Pancreas (tissue), 10 donors: ENCODE measurements at places on chromosomes 1 and 21.

- no peak for DNase-seq
These were observed 346.1 kb downstream of the SIPA1L2 start for GRCh38 chr1:232283864-232284263.

DNA sequence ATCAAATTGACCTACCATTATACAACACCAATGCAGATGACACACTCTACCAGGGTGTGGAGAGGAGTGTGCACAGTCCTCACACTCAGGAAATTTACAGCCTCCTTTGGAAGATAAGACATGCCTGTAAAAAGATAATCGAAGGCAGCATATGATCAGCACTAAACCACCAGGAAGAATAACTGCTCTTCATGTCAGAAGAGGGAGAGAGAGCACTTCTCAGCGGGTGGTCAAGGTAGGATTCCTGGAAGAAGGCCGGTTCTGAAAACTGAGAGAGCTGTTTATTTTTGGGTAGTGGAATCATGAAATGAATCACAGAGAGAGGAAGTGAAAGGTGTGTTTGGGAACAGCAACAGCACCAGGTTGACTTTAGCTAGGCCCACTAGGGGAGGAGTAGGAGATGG lies 14.0 kb upstream of the ZNF697 start:
- no peak for DNase-seq

GRCh38 chr1:97174039-97174704 lies 452.6 kb downstream of the PTBP2 start:
- DNase-seq, result no peak

- no peak for DNase-seq
These were observed 224.7 kb upstream of the C1orf87 start for GRCh38 chr1:60298290-60298689.

- DNase-seq, result no peak
These were observed 765 bp upstream of the HIPK1 start for GRCh38 chr1:113928187-113928930.

DNA sequence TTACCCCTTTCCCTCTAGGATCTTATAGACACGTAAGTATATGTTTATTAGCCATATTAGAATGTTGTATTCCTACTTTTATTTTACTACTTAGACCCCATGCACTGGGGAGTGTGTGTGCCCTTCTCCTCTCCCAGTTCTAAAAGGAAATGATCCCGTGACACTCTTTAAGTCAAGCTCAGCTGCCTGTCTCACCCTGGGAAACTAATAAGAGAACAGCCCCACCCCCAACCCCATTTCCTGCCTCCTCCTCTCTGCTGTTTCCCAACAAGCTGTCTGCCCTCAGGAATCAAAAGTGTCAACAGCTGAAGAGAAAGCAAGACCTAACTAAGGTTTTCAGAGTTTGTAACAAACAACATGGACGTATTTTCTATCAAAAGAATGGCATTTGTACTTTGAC lies 92.6 kb upstream of the VAV3 start:
- DNase-seq, result no peak

- DNase-seq, result no peak
These were observed 21.4 kb upstream of the LAPTM5 start for GRCh38 chr1:30778979-30779293.

- no peak for DNase-seq
These were observed 43.9 kb downstream of the UBE2G2 start for GRCh38 chr21:44757731-44758130.

GRCh38 chr1:203281851-203282661 lies 23.3 kb upstream of the BTG2 start:
- DNase-seq, result no peak

DNA sequence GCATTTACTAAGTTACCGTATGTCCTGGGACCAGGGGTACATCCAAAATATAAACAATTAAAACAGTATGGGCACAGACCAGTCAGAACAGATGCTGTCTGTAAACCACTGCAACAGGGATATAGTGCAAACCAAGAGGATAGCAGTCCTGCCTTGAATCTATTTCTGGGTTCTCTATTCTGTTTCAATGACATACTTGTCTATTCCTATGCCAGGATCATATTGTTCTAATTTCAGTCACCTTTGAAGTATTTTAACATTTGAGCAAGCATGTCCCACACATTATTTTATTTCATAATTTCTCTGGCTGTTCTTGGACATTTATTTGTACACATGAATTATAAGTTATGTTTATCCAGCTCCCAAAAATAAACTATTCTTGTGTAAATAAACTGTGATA lies 28.2 kb upstream of the SYDE2 start:
- no peak for DNase-seq

DNA sequence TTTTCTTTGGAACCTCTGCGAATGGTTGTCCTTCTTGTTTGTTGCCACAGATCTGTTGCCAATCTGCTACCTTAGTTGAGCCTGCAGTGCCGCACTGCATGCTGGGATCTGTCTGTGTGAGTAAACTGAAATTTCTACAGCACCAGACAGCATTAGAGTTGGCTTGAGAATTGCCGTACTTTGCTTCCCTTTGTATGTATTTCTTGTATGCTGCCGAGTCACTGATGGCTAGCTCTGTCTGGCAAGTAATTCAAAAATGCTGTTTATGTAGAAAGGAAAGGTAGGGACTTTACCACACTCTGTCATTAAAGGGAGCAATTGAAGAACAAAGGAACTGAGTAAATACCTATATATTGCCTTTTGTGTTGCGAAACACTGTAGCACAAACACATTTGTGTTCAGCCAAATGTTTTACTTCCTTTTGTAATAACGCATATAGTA lies 857.4 kb downstream of the USP25 start:
- DNase-seq, result peak; percentile 71

GRCh38 chr21:15908187-15908586 lies 178.4 kb downstream of the USP25 start:
- DNase-seq, result no peak

DNA sequence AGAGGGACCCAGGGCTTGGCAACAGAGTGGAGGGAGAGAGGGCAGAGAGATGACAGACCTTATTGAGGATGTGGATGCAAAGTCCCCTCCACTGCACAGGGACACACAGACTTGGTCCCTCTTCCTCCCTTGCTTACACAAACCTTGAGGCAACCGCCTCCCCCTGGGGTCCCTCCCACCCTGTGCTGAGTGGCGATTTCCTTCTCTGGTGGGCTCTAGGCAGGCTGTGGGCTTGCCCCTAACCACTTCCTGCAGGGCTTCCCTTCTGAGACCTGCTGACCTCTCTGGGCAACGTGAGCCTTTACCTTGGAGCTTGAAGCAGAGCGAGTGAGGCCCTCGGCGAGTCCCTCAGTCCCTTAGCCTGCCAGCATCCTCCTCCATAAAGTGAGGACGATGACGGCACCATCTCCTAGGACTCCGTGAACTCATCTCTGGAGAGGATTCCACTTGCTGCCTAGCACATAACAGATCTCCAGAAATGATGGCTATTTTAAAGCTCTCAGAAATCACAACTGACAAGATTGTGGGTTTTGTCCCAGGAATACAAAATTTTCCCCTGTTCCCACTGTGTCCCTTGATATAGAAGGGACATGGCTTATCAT lies 25.0 kb downstream of the KIAA1614 start:
- DNase-seq, result peak; percentile 9

DNA sequence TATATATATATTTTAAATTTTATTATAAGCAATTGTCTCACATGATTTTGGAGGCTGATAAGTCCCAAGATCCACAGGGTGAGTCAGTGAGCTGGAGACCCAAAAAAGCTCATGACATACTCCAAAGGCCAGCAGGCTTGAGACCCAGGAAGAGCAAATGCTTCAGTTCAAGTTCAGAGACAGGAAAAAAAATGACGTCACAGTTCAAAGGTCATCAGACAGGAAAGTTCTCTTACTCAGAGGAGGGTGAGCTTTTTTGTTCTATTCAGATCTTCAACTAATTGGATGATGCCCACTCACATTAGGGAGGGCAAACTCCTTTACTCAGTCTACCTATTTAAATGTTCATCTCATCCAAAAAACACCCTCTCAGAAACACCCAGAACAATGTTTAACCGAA lies 18.2 kb downstream of the RXRG start:
- no peak for DNase-seq

DNA sequence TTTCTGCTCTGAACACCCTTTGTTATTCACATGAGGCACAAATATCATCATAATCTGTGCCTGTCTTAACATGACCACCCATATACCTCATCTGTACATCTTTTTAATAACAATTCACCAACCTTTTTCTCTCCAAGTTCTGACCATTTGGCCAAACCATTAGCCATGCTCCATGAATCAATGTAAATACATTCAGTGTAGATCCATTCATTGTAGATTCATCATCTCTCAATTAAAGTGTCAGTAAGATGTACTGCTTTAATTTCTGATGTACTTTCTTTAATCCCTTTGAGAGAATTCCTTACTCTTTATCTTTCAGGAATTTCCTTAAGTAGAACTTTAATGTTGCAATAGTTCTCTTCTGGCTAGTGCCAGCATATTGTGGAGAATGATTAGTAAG lies 126.2 kb upstream of the LRRC7 start:
- DNase-seq, result no peak

DNA sequence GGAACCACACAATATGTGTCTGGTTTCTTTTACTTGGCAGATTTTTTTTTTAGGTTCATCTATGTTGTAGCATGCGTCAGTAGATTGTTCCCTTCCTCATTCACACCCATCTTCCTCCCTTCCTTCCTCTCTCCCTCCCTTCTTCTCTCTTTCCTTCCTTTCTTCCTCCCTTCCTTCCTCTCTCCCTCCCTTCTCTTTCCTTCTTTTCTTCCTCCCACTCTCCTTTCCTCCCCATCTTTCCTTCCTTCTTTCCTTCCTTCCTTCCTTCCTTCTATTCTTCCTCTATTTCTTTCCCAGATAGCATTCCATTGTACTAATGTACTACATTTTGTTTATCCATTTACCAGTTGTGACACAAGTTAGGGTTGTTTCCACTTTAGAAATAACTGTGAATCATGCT lies 218.0 kb downstream of the RGS7 start:
- no peak for DNase-seq

DNA sequence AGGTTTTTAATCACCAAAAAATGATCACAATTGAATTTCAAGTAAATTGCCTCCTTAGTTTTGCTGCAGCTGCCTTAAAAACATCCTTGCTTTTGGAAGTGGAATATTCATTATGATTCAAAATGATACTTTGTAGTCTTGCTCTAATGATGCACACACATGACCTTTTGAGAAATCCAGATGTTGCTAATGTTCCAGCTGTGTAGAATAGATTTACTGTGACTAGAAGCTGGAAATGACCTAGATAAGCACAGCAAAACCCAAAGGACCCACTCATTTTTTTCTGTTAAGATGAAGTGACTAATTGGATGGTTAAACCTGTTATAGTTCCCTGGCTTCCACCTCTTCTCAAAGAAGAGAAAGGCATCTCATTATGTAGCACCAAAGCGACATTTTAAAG lies 64.6 kb upstream of the RALGPS2 start:
- DNase-seq, result no peak

DNA sequence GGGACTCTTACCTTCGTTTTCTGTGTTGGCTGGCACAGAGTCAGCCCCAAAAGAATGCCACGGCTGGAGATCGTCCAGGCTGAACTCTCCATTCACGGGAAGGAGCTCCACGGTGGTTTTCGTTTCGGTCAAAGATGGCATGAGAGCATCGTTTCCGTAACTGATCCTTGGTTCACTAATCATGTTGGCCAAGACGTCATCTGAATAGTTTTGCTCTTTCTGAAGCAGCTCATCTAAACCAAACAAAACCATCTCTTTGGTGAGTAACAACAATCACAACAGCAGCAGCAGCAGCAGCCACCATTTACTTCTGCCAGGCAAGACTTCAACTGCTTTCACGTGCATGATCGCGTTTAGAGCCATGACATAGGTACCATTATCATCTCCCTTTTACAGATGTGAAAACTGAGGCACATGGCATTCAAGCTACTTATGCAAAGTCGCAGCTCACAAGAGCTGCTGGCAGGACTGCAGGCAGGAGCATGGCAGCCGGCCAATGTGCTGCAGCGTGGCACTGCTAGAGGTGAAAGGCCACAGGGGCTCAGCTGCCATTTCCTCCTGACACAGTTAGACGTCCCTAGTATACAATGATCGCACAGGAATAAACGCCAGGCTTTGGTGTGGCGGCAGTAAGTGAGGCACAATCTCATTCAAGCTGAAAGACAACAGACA lies 177.1 kb downstream of the GABPA start:
- peak; percentile 68 for DNase-seq

DNA sequence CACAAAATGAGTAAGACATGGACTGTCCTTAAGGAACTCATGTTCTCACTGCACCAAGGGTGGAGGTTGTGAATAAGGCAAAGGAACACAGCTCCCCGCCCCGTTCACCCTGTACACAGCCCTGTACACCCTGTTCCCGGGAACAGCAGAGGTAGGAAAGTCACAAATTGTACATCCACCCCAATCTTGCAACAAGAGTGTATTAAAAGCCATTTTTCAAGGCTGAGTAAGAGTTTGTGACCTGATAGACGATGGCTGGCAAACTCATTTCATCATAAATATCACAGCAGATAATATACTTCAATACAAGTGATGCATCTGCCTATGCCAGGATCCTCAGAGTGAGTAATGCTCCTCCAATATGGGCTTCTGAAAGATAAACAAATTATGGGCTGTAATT lies 52.5 kb upstream of the CAMK1G start:
- no peak for DNase-seq

DNA sequence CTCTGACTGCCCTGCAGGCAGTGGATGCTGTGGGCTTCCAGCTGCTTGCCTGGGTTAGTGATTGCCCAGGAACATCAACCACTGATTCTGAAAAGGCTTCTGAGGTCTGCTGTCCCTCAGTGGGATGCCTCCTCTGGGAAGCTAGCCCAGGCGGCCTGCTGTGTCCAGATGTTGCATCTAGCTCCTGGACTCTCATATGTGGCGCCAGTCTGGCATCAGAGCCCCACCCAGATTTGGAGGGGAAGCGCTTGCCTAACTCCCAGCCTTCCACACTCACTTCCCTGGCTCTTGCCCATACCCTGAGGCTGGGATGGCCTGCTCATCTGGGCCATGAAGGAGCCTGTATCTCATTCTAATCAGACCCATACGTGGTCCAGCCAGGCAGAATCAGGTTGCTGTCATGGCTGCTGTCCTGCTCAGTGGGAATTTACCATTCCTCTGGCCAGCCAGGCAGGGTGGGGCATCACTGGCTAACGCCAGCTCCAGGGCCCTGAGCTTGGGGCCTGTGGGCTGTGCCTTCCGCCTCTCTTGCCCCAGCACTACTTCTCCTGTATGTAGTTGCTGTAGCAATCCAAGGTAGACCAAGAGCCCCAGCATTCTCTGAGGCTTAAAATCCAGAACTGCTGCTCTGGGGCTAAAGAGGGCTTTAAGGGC lies 4.1 kb downstream of the CSF1 start:
- no peak for DNase-seq

- DNase-seq, result no peak
These were observed 3.6 kb downstream of the ERG start for GRCh38 chr21:38494703-38495102.

GRCh38 chr1:71521655-71522264 lies 440.9 kb upstream of the ZRANB2 start:
- DNase-seq, result no peak
